ENCODE measurements at places on chromosomes 12 and 14. TPM values are rescaled to one million over a fixed set of nuclear protein-coding genes. Genes with fewer than 3 reads are reported as not detected.

DNA sequence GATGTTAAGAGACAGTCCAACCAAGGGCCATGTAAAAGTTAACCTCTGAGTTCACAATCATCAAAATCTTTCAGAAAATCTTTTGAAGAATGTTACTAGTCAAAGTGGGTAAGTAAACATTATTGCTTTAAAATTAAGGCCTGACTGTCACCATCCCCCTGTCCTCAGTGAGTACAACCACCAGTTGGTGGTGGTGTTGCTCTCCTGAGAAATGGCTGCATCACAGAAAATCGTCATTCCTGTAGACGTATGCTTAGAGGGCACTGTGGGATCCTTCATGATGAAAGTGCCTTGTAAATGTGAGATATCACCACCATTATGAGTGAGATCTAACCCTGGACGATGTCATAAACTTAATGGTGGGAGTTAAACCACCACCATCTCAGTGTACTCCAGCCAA, 451.2 kb downstream of the RPS29 start:
- DNase-seq, result no peak

DNA sequence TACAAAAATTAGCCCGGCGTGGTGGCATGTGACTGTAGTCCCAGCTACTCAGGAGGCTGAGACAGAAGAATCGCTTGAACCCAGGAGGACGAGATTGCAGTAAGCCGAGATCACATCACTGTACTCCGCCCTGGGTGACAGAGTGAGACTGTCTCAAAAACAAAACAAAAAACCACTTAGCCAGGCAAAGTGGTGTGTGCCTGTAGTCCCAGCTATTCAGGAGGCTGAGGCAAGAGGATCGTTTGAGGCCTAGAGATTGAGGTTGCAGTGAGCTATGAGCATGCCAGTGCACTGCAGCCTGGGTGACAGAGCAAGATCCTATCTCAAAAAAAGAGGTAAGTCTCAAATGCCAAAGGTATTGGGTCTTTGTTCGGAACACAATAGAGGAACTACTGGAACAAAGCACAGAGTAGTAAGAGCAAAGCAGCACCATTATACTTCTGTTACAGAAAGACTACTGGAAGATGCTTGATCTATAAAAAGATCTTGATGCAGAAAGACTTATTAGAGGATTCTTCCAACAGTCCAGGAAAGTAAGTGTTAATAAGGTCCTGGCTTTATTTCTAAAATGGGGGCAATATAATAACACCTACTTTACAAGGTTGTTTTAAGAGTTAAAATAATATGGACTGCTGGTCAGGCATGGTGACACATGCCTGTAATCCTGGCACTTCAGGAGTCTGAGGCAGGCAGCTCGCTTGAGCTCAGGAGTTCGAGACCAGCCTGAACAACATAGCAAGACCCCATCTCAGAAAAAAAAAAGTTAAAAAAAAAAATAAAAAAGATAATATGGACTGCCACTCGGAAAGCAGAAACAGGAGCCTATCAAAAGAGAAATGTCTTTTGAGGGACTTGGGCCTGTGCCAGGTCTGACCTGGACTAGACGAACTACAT, 29.9 kb downstream of the BTBD7 start:
- DNase-seq, result no peak

- DNase-seq, result no peak
Measured at GRCh38 chr12:102957339-102958050, at the start of gene ASCL1. TSS of gene ASCL1 (plus strand) at chr12:102957674. CDS start at chr12:102958245, 571 bp downstream.

DNA sequence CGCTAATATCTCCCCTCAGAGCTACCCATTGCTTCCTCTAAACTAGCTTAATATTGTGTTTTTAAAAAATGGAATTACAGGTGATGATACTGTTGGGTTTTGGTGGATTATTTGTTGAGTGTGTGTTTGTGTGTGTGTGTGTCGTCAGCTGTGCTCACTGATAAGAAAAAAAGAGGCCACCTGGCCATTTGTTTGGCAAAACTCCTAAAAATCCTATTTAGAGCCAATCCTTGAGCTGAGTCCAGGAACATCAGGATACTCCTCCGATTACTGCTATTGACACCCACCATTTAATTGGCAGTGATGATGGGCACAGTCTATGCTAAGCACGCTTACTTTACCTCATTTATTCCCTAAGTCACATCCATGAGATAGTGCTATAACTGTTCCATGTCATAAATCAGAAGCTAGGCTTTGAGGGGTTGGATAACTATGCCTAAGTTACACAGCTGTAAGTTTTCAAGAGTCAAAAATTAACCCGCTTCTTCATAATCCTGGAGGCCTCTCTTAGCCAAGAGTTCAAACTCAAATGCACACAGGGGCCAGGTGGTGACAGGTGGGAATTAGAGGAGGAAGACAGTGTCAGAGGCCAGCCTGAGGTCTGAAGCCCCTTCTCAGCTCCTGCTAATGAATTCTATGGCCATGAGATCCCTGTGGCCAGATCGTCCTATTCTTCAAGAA, 1026.6 kb upstream of the TMEM132C start:
- DNase-seq, result no peak

GPRC5A gene
- 18.7 TPM for total RNA-seq

- no peak for DNase-seq
Measured at GRCh38 chr12:46224386-46224785, 44.5 kb downstream of the SLC38A1 start.

FAM181A gene
- total RNA-seq, result not detected

DNA sequence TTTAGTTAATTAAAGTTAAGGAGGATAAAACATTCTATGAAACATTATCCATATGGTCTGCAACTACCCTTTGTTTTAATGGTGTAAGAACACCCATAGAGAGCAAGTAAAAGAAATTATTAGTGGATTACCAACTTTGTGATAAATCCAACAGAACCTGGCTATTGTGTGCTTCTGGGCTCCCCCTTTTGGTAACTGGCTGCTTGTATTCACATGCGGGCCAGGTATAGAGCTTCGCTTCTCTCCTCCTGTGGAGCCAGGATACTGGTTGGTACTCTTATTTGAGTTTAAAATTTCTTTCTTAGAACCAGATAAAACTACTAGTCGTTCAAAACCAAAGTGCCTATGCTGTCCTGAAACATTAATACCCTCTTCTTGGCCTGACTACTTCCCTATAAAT, 81.0 kb downstream of the PTPRR start:
- DNase-seq, result no peak

- no peak for DNase-seq
Measured at GRCh38 chr14:29144621-29145020, 378.0 kb downstream of the FOXG1 start.

GEMIN2 gene
- 24.3 TPM for total RNA-seq

- DNase-seq, result no peak
Measured at GRCh38 chr12:57133013-57133569, 4.8 kb downstream of the LRP1 start.

DNA sequence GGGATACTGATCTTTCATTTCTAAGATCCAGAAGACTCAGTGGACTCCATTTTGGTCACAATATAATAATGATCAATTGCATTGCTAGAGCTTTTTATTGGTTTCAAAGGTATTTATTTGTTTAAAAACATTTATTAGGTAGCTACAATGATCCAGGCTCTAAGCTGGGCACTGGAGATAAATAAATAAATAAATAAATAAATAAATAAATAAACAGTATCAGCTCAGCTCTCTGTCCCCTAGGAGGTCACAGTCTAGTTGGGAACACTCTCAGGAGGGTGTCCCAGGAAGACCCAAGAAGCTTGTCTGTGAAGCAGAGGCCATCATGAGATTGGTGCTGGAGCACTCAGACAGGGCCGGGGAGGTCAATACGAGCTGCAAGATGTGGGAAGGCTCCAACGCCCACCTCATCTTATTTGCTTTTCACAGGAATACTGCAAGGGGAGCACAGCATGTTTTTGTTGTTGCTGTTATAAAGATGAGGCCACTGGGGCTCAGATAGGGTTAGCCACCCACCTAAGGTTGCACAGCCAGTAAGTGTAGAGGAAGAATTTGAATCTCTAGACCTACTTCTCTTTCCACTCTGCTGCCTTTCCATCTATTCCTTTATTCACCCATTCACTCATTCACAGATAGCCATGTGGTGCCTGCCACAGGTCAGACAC, 15.5 kb downstream of the ASB2 start:
- no peak for DNase-seq

- DNase-seq, result no peak
Measured at GRCh38 chr12:27498149-27498548, 25.9 kb upstream of the PPFIBP1 start.

DNA sequence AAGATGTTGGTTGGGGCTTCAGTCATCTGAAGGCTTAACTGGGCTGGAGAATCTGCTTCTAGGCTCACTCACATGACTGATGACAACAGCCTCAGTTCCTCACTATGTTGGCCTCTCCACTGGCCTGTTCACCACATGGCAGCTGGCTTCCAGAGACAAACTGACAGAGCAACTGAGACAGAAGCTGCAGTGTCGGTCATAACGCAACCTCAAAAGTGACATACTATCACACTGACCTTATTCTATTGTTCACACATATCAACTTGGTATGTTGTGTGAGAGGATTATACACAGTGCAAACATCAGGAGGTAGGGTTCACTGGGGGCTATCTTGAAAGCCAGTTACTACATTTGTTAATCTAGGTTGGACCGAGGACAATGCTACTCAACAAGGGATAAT, 92.9 kb downstream of the PAWR start:
- no peak for DNase-seq

GRCh38 chr12:58965568-58965967, 45.3 kb upstream of the LRIG3 start:
- DNase-seq, result no peak

POTEG gene
- not detected for total RNA-seq

GRCh38 chr14:33612197-33612505, 338.7 kb downstream of the EGLN3 start:
- no peak for DNase-seq

DIABLO gene
- 83.7 TPM for total RNA-seq

ADAM21 gene
- 0.19 TPM for total RNA-seq
